RPMI8226 (cell line): ENCODE measurements at places on chromosomes 1 and 21.

- no peak for DNase-seq
These were observed 8.8 kb upstream of the ATG4C start for GRCh38 chr1:62774971-62775595.

DNA sequence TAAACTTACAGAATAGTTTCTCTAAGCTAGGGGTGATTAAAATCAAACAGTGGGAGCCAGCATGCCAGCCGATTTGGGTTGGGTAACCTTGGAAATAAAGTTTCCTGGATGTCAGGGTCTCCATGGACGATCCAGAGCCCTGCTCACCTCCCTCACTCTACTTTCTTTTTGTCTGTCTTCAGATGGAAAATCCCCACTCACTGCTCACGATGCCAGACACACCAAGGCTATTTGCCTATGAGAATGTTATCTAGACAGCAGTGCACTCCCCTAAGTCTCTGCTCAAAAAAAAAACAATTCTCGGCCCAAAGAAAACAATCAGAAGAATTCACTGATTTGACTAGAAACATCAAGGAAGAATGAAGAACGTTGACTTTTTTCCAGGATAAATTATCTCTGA is 13.9 kb downstream of the SLAMF7 start:
- DNase-seq = no peak

DNA sequence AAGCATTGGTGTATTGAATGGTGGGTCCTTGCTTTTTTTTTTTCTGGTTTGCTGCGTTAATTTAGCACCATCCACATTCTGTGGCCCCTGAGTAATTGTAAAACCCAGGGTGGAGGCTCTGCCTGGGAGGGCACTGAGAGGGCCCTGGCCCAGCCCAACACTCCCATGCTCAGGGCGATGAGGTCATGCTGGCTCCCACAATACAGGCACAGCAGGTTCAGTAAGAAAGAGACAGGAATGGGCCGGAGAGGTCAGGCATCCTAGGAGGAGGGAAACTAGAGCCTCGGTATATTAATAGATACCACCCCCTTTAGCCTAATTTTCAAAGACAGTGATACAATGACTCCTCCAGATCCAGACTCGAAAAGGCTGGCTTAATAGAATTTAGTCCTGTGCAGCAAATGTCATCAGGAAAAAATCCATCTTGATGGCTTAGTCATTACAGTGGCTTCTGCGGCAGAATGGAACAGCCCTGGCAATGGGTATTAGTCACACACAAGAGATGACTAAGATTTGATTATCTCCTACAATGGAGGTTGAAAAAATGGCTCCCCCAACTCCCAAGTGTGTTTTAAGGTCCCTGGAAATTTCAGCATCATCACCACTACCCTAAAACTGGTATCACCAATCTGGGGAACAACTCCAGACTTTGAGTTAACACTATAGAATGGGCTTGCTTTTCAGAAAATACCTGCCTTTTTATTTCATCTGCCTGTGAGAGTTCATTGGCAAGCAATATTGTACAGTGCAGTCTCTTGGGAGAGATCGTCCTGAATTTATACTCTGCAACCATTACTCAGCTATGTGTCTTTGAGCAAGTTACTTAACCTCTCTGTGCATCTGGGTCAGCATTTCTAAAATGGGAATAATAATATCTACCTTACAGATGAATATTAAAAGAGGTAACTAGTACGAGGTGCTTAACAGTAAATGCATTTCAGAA is 43.9 kb upstream of the LYST start:
- no peak for DNase-seq

- no peak for DNase-seq
These were observed 38.2 kb downstream of the PAX7 start for GRCh38 chr1:18668750-18669404.

GRCh38 chr1:230599926-230600656 is 42.2 kb upstream of the COG2 start:
- DNase-seq = no peak

- no peak for DNase-seq
These were observed 16.7 kb upstream of the PRDM15 start for GRCh38 chr21:41895643-41896493.

DNA sequence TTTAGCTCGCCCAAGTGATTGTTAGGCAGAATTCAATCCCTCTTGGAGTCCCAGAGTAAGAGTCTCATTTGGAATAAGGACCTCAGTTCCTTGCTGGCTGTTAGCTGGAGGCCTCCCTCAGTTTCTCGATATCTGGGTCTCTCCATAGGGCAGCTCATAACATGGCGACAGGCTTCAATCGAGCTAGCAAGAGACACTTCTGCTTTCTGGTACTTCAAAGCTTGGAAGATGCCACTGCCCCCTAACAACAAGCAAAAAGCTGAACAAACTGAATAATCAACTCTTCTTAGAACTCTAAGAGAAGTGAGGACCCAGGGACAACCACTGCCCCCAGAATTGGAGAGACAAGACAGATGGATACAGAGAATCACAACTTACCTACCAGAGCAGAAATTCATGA is 86.2 kb downstream of the TEX35 start:
- DNase-seq = no peak

- peak; percentile 42 for DNase-seq
These were observed 242.8 kb downstream of the DISC1 start for GRCh38 chr1:231869364-231869763.

- peak; percentile 86 for DNase-seq
These were observed 73.0 kb downstream of the GNG12 start for GRCh38 chr1:67760030-67760821.

DNA sequence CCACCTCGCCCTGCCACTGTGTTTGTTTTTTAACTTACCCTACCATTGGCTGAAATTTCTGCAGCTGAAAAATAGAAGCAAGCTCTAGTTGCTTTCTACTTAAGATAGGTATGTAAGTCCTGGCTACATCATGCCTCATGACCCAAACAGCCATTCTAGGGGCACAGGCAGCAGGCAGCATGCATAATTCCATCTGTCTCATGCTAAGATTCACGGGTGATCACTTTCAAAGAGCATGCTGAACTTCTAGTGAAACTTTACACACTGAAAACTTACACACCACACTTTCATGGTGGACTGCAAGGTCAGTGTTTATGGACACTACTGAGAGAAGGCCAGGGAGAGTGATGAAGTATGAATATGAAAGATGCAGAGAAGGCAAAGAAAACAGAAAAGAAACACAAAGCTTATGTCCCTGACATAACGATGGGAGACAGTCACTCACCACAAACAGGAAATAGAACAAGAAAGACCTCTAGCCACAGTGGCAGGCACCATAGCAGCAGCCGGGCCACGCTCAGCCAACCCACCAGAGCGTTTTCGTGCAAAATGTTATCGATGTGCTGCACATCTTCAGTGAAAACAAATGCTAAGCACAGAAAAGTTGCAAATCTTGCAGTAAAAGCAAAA is 102.3 kb upstream of the TIAM1 start:
- no peak for DNase-seq

- DNase-seq = peak; percentile 35
These were observed 36.1 kb downstream of the CLSTN1 start for GRCh38 chr1:9787702-9788101.

DNA sequence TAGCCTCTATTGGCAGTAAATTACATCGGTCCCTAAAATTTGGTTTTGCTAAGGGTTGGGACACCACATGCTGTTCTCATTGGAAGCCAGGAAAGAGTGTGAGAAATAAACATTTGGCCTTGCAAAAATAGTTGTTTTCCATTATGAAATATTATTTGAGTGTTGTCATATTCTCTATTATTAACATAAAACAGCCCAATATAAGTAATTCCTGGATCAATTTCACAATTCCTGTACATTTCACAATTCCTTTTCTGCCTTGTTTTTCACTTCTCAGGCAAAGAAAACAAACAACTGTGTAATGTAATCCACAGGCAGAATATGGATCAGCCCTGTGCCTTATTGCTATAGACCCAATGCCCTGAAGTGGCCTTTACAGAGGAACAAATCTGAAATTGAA is 40.5 kb downstream of the C1orf87 start:
- DNase-seq = no peak

- no peak for DNase-seq
These were observed 45.7 kb downstream of the CRB1 start for GRCh38 chr1:197313713-197314112.

GRCh38 chr1:85427849-85428248 is 37.1 kb downstream of the DDAH1 start:
- no peak for DNase-seq

DNA sequence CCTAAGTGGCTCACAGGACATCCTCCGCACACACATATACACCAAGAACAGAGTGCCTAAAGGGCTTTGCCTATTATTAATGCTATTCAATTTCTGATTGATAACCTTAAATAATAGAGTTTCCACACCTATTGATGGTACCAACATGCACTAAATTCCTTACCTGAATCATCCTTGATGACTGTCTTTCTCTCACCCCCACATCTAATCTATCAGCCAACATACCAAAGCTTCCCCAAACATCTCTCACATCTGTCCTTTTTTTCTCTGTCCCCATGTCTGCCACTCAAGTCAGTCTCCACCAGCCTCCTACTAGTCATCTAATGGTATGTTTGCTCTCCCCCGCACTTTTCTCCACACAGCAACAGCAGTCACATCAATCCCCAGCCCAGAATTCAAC is 174.4 kb downstream of the DSCAM start:
- DNase-seq = no peak

DNA sequence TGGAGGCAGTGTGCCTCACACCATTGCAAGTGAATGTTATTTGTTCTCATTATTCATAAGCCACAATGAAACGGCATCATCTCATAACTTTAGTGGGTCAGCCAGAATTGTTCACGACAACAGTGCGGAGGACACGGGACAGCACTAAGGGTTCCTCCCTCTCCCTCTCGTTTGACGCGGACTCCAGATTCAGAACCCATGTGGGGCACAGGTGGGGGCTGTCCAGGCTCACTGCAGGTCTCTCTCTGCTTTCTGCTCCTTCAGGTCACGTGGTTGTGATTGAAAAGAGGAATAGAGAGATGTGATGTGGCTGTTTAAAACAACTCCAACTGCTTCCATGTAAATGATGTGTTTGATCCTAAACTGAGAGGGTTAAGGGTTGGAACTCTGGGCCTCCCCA is 13.5 kb downstream of the RUNX1 start:
- DNase-seq = no peak

DNA sequence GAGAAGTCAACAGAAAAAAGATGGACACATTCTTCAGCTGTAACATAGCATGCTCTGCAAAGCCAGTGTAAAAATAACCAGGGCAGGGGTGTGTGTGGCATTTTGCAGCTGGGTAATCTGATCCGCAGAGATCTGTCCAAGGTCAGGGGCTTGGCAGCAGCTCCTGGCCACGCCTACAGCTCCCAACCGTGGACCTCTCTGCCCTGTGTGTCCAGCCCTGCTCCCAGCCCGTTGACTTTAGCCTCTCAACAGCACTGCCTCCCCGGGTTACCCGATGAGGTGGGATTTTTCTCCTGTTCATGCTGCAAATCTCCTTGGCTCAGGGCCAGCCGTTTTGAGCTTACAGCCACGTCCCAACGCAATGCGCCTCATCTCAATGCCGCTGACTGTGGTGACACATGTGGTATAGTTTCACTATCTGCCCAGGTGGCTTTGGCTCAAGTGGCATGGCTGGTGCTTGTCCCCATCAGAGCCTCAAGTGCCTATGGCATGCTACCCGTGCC is 68.1 kb downstream of the VWA5B1 start:
- peak; percentile 81 for DNase-seq

DNA sequence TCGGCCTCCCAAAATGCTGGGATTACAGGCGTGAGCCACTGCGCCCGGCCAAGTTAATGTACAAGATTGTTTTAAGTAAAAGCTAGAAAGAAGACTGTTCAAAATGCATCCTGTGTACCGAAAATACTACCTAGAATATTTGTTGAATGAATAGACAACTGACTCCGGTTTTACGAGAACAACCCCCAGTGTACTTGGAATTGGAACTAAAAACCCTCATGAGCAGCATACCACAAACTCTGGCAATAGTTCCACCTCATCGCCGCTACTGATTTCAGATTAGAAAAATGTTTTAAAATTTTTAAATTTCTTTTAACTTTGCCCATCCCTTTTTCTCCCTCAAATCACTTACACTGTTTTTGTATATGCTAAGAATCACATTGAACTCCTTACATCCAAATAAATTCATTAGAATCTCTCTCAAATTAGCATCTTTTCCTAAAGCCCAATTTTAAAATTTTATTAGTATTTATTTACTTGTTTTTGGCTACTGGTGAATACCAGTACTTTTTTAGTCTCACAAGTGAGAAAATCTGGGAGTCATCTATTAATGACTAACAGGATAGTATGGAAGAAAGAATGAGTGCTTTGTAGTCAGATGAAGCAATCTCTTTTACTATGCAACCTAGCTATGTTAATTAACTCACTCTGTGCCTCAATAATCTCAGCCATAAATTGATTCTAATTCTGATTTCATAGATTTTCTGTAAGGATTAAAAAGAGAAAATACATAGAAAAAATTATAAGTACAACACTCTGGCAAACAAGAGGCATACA is 95.1 kb downstream of the GPATCH2 start:
- DNase-seq = no peak

DNA sequence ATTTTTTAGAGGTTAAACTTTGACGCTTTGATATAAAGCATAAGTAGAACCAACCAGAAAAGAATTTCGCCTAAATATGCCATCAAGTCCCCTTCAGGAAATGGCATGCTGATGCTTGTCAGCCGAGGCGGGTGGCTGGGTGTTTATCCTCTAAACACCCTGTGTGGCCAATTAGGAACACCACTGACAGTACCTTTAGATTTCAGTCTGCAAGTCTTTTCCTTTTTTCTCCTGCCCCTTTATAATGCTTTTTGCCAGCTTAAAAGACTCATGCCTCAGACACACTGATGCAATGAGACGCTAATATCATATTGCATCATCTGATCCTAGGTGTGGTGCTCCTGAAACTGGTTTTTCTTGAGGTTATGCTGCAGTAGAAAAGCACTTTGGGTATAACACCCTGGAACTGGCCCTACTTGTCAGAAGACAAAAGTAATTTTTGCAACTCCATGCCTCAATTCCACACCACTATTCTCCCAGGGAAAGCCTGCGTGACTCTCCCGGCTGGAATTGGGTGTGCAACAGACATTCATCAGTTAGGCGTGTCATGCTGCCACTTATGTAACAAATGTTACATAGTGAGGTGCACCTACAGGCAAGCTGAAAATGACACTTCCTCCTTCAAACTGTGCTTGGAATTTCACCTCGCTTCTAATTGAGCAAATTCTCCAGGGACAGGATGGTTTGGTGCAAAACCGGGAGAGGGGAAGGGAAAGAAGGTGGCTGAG is 2.0 kb upstream of the RCC2 start:
- DNase-seq = no peak

DNA sequence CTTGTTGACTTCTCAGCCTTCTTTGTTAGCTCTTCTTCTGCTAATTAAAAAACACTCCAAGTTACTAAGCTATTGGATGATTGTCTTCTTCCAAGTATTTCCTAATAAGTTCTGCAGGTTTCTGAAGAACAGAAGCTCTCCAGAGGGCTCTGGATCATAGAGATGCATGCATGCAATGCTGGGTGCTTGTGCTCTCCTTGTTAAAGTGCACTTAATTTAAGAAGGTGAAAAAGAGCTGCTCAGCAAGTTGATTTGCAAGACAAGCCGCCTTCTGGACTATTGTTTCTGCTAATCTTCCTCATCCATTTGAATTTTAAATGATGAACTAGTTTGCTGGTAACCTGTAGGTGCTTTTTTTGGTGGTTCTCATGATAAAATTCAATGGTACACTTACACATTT is 16.1 kb downstream of the RRP15 start:
- no peak for DNase-seq
